ENCODE measurements at places on chromosomes 2 and 18.

- H3K36me3 ChIP-seq: no peaks in the 10 kb centered on the region
- no peak for DNase-seq
- peaks cover 34% of the 10 kb centered on the region for H3K4me1 ChIP-seq
- H3K27me3 ChIP-seq: no peaks in the 10 kb centered on the region
- no peak overlapping the region for H3K4me3 ChIP-seq
These were observed 13.7 kb downstream of the PDCD1 start for GRCh38 chr2:241844831-241845578.

DNA sequence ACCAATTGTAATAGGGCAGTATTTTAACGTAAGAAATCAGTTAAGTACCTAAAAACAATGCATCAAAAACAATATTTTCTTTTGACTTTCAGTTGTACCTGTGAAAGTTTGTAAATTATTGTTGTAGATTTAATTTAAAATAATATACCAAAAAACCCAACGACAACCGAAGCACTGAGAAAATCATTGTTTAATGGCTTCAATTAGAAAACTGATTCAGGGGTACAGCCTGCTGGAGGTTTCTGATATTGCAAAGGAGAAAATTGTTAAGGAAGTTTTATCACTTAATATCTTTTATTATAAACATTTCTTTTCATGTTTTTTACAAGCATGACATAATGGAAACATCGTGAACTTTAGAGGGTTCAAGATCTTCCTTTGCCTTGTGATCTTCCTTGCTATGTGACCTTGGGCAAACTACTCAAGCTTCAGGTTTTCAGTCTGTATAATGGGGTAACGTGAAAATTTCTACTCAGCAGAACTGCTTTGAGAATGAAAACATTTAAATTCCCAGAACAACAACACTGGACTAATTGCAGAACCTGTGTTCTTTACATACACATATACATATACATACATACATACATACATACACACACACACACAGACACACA is 76.3 kb upstream of the GLS start:
- no peaks in the 10 kb centered on the region for H3K4me1 ChIP-seq
- no peak overlapping the region for H3K27ac ChIP-seq
- peak; percentile 23 for DNase-seq
- H3K36me3 ChIP-seq: no peaks in the 10 kb centered on the region
- no peak overlapping the region for H3K4me3 ChIP-seq

DNA sequence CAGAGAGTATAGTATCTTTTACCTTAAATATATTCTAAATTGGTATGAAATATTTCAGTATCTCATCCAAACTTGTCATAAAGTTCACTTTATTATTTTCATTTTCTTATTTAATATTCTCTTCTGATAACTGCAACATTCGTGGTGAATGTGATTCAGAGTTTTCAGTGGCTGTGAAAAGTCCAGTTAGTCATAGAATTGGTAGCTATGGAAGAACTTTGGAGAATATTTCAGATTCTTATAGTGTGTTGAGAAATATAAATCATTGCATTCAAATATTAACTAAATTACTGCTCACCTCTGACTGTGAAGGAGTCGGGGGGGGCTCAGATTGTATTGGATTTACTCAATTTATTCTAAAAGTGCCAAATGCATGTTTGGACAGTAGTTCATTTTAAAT is 178.6 kb upstream of the VWC2L start:
- no peak for DNase-seq
- no peaks in the 10 kb centered on the region for H3K36me3 ChIP-seq
- no peaks in the 10 kb centered on the region for H3K4me1 ChIP-seq
- no peak overlapping the region for H3K27ac ChIP-seq

DNA sequence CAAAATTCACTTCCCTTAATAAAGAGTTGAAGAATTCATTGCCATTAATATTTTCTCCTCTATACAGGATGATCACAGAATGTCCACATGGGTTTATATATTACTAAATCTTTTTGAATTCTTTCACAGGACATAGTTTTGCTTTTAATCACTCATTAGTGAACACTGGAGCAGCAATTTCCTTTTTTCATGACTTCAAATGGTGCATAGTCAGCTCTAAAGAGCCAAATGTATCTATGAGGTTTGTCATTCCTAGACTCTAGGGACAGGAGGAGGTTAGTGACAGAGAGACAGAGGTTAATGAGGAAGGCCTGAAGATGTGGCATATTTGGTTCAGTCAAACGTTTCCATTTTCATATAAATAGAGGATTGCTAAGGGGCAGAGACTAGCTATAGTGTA is 111.8 kb downstream of the FSHR start:
- no peaks in the 10 kb centered on the region for H3K27me3 ChIP-seq
- no peaks in the 10 kb centered on the region for H3K4me1 ChIP-seq
- H3K27ac ChIP-seq: no peak overlapping the region
- no peaks in the 10 kb centered on the region for H3K36me3 ChIP-seq

DNA sequence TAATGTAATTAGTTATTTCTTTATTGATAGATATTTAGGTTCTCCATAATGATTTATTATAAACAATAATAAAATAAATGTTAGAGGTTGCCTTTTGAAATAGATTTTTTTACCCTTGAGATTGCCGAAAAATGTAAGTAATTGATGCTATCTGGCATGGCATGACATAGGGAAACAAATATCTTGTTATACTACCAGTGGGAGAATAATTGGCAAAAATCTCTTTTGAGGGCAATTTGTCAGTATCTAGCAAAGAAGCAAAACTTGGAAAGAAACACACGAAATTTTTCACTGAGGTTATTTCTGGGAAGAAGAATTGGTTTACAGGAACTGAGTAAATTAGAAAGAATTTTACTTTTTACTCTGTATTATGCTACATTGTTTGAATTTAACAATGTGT is 547.2 kb upstream of the SETBP1 start:
- H3K4me1 ChIP-seq: no peaks in the 10 kb centered on the region
- no peaks in the 10 kb centered on the region for H3K27me3 ChIP-seq
- H3K27ac ChIP-seq: no peak overlapping the region
- no peak overlapping the region for H3K4me3 ChIP-seq
- no peak for DNase-seq
- no peaks in the 10 kb centered on the region for H3K36me3 ChIP-seq

DNA sequence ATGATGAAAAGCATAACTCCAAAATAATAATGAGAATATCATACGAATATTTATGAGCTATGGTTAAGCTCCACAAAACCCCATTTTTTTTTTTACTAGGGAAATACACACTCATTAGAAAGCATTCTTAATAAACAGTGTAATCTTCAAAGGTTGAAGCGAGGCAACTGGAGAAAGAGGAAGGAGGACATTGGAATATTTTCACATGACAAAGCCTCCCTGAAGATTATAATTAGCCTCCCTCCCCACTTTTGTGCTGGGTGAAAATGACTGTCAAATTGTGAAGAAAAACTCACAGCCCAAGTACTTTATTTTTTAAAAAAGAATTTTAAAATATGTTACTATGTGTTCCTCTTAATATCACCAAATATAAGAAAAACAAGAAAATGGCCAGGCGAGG is 64.1 kb upstream of the NFU1 start:
- H3K4me3 ChIP-seq: no peak overlapping the region
- DNase-seq: no peak
- H3K27me3 ChIP-seq: no peaks in the 10 kb centered on the region
- H3K36me3 ChIP-seq: peaks cover 55% of the 10 kb centered on the region
- H3K27ac ChIP-seq: no peak overlapping the region

GRCh38 chr2:129334696-129335410 is 644.6 kb upstream of the RAB6C start:
- H3K27ac ChIP-seq: no peak overlapping the region
- H3K4me3 ChIP-seq: no peak overlapping the region
- no peaks in the 10 kb centered on the region for H3K4me1 ChIP-seq
- DNase-seq: no peak
- no peaks in the 10 kb centered on the region for H3K27me3 ChIP-seq

- no peak for DNase-seq
- H3K4me1 ChIP-seq: no peaks in the 10 kb centered on the region
- no peaks in the 10 kb centered on the region for H3K27me3 ChIP-seq
- H3K27ac ChIP-seq: no peak overlapping the region
These were observed 38.9 kb downstream of the AKAIN1 start for GRCh38 chr18:5158172-5158571.

- DNase-seq: no peak
- peaks cover 22% of the 10 kb centered on the region for H3K4me1 ChIP-seq
- H3K4me3 ChIP-seq: peak overlapping the region; percentile 88
These were observed 773 bp downstream of the CMPK2 start for GRCh38 chr2:6864923-6865345.

All from CD4-positive, alpha-beta memory T cell (primary cell).